ENCODE measurements at places on chromosomes 12 and 14.

DNA sequence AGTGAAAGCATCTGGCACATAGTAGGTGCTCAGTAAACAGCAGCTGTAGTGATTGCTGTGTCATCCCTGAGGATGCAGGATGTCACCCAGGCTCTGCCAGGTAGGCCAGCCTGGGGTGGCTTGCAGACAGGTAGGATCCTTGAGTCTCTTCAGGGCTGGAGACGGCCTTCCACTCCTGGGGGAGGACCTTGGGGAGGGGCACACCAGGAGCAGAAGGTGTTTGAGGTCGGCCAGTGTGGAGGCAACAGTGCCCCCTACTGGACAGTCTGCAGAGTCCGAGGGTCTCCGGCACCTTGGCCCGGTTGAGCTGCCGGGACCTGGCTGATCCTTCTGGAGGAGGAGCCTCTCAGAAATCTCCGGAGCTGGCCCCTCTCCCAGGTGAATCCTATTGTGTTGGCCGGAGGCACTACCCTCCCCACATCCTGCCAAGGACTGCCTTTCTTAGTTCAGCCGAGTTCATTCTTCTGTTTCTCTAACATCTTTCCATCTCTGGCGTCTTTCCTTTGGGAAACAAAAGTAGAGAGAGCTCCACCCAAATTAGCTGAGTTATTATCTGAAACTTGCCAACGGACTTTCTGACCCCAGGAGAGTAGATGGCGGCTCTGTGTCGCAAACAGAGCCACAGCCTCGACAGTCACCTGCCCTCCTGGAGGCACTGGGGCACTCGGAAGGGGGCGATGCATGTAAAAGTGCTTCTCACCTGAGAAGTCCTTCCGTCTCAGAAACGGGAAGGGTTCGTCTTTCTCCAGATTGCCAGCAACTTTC lies 41.8 kb upstream of the CLMN start:
- peak; percentile 58 for DNase-seq

DNA sequence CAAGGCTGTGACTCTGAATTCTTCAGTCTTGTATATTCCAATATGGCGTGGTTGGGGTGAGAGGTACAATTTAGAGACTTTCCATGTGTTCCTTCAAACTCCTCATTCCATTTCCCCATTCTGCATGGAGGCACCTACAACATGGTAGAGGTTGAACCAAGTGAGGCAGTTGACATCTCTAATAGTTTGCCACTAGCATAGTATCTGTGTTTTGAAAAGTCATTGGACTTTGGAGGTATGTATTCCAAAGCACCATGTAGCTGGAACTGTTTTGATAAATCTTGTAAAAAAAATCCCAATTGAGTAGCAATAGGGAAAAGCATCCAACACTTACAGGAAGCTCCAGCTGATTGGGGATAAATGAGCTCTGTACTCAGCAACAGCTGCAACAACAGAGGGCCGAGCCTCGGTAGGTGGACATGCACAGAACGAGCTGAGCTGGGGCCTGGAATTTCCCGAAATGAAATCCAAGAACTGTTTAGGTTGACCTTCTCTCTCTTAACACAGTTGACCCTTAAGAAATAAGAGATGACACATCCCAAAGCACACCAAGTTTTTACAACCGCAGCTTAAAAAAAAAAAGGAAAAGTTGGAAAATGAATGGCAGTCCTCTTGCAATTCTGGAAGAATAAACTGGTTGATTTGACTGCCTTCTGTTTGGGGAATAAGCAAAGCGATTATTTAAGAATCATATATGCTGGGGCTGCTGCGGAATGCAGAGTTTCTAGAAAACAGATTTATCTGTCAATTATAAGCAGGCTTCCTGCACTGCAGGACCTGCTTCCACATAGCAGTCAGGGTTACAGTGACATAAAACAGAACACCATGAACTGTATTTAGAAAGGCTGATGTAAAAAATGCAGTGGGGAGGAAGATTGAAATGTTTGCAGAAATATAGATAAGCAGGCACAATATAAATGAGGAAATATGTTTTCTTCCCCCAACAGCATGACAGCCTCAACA lies 194.6 kb upstream of the KRR1 start:
- DNase-seq = no peak

GRCh38 chr12:120224304-120225199 lies 23.6 kb upstream of the RPLP0 start:
- no peak for DNase-seq

DNA sequence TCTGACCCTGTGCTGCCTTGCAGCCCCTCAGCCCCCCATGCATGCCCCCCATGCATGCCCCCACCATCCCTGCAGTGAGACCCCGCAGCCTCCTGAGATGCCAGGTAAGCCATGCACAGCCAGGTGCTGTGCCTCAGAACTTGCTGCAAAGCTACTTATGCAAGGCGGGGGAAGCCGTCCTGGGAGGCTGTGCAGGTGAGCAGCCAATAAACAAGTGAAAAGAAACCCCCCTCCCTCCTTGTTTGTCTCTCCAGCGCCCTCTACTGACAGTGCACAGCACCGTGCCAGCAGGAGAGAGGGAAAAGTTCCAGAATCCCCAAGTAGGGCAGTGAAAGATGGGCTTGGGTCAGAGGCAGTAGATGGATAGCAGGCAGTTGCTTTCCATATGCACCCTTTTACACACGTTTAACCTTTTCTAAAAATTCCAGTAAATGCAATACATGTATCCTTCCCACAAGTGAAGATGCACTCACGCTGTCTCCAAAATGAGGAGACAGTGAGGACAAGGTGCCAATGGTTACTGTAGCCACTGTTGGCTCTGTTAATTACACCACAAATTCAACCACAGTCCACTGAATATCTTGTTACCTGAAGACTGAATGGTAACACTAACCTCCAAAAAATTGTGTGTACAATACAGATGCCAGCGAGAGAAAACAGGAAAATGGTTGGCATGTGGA lies 18.0 kb downstream of the TNFAIP2 start:
- DNase-seq = peak; percentile 47

- DNase-seq = no peak
These were observed 35.3 kb downstream of the TRAFD1 start for GRCh38 chr12:112160611-112161010.

DNA sequence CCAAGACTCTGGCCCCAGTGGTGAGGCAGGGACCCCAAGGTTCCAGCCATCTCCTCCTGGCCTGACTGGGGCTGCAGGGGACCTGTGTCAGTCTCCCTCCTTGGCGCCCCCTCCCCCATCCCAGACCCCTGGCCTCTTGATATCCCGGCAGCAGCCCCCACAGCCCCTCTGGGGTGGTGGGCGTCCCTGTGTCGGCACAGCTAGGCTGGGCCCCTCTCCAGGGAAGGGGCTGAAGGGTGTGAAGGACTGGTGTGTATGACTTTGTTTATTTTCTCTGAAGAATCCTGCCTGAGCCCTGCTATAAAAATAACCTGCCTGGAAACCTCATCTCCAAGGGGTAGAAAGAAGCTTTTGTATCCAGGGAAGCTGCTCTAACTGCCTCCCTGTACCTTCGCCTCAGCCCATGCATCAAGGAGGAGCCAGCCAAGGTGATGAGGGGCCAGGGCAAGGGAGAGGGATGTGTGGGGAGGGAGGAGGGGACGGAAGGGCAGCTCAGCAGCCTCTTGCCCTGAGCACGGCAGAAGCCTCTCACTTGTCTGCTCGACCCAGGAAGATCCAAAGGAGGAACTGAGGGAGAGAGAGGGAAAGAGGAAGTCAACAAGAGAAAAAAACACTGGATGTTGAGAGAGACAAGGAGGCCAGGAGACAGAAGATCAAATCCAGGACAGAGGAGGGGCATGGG lies 25.4 kb upstream of the COL2A1 start:
- no peak for DNase-seq

GRCh38 chr14:92644171-92644969 lies 104.1 kb downstream of the LGMN start:
- no peak for DNase-seq

GRCh38 chr14:48125654-48126053 lies 450.2 kb upstream of the MDGA2 start:
- no peak for DNase-seq

DNA sequence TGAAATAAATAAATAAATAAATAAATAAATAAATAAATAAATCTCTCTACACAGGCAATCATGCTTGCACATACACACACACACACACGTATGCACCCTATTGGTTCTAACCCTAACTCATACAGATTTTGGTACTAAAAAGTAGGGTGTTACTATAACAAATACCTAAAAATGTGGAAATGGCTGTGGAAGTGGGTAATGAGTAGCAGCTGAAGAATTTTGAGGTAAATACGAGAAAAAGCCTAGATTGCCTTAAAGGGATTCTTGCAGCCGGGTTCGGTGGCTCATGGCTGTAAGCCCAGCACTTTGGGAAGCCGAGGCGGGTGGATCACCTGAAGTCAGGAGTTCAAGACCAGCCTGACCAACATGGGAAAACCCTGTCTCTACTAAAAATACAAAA lies 15.7 kb upstream of the SLC2A3 start:
- no peak for DNase-seq

DNA sequence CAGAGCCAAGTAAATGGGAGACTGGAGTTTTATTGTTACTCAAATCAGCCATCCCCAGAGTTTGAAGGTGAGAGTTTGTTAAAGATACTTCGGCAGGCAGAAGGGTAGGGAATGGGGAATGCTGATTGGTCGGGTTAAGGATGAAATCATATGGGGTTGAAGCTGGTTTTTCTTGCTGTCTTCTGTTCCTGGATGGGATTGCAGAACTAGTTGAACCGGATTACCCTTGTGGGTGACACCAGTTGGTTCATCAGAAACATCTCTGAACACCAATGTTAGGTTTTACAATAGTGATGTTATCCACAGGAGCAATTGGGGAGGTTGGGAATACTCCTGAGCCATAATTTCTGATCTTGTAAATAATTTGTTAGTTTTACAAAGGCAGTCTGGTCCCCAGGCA lies 18.7 kb upstream of the SMCO2 start:
- DNase-seq = no peak

GRCh38 chr12:97630875-97631274 lies 168.3 kb downstream of the RMST start:
- DNase-seq = no peak

- DNase-seq = no peak
These were observed 64.9 kb upstream of the CATSPERB start for GRCh38 chr14:91796617-91797347.

DNA sequence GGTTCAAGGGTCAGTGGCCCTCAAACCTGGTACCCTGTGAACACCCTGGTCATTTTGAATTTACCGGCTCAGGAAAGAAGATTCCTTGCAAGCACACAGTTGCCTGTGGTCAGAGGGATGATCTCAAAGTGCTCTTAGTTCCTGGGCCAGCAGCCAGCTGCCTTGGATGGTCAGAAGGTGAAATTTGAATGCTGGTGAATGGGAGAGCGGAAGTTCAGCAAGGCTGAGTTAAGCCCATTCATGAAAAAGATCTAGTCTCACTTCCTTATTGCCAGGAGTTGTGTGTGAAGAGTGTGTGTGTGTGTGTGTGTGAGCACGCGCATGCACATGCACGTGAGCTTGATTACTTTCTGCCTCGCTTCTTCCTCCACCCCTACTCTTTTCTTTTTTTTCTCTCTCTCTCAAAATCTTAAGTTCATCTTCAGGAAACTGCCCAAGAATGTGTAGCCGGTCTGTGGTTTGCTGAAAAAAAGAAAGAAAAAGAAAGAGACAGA lies 155.5 kb upstream of the CCND2 start:
- DNase-seq = no peak

- DNase-seq = no peak
These were observed 13.8 kb downstream of the LGMN start for GRCh38 chr14:92734618-92735017.

- no peak for DNase-seq
These were observed 113.4 kb downstream of the SPTSSA start for GRCh38 chr14:34348592-34348991.

DNA sequence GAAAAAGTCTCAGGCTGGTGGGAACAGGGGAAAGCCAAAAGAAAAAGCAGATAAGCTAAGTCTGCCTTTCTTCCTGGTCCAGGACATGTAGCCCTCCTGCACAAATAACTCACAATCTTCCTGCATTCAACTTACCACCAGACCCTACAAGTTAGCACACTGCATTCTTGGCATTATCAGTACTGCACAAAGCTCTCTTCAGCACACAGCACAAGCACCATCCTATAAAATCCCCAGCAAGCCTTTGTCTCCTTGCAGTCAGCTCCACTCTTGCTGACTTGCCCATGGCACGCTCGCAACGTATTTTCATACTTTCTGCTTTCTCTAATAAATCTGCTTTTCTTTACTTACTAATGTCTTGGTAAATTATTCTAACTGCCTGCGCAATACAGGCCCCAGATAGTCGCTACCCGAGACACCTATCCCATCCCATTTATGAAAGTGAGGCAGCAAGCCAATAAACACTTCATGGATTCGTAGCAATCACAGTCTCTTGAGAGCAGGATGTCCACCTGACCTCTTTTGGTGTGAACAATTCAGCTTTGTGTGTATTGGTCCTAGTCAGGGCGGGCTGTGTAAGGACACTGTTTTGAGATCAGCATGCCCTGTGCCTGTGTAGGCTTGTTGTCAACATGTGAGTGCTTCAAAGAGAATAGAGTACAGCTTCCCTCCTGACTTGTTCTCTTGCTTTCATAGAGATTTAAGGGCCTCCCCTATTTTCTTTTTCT lies 49.0 kb downstream of the TMEM117 start:
- no peak for DNase-seq

- DNase-seq = no peak
These were observed 408.2 kb downstream of the AEBP2 start for GRCh38 chr12:19847294-19848059.

GRCh38 chr12:65367396-65367795 lies 88.9 kb downstream of the MSRB3 start:
- DNase-seq = no peak

DNA sequence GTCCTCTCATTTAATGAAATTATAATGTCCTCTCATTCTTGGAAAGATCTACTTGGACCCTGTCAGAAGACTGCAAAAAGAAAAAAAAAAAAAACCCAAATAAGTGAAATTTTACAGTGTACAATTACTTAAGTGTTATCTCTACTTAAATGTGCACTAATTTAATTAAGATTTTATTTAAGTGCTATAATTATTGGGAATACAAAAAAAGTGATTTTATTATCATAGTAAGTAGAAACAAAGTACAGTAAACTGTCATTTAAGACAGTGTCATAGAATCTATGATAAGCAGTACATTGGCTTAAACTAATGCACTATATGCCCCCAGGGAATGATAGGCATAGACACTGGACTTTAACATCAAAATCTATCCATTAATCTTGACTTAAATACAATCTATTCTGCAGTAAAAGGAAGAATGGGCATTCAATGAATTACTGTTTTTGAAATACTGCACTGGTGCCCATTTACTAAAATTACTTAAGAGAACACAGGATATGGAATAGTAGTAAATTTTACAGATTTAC lies 23.3 kb downstream of the INSM2 start:
- DNase-seq = no peak

DNA sequence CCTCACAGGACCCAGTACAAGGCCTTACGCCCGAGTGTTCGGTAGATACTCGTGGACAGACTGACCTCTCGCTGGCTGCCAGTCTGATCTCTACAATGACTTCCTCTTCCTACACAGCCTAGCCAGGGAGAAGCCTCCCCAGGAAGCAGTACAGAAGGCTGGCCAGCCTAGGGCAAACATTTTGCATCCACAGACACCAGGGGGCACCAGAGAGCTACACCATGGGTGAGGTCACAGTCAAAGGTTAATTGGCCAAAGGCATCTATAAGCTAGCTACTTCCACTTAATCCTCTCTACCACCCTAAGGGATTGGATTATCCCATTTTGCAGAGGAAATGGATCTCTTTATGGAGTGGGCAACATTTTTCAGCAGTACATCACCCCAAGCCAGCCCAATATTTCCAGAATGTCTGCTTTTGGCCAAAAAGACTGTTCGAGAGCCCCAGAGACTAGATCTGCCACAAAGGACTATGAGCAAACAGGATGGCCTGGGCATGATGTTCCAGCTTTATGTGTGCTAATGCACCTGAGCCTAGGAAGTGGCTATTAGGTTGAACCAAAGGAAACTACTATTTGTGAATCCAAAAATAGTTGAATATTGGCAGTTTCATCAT lies 14.6 kb upstream of the PNMA1 start:
- peak; percentile 93 for DNase-seq
